ENCODE measurements at places on chromosomes 3 and 15.

- DNase-seq: no peak
Observed at GRCh38 chr3:1571736-1572135, 478.9 kb downstream of the CNTN6 start.

GRCh38 chr3:110821586-110821985 lies 250.0 kb upstream of the NECTIN3 start:
- no peak for DNase-seq

- no peak for DNase-seq
Observed at GRCh38 chr3:46578973-46579755, 13.1 kb upstream of the LRRC2 start.

DNA sequence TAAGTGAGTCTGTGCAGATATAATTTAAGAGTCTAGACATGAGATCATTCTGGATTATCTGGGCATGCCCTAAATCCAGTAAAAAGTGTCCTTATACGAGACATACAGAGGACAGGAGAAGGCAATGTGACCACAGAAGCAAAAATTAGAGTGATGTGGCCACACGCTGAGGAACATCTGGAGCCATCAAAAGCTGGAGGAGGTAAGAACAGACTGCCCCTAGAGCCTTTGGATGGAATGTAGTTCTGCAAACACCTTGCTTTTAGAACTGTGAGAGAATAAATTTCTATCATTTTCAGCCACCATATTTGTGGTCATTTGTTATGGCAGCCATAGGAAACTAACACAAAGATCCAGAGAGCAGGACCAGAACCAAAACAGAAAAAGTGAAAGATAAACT lies 41.0 kb downstream of the CD200 start:
- DNase-seq: no peak

DNA sequence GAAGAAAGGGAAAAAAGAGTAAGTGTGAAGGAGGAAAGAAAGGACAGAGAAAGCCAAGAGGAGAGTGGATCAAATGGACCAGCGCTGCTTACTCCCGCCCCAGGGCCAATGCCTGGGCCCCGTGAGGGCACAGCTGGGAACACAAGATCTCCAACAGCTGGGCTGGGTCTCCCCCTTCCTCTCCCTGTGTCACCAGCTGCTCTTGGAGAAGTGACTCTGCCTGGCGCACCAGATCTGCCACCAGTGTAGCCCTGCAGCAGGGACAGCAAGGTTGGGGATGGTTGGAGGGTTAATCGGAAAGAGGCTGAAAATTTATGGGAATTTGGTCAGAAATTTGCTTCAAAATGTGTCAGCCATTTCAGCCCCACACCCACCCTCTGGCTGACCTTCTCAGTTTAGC lies 8.4 kb downstream of the CDAN1 start:
- no peak for DNase-seq

DNA sequence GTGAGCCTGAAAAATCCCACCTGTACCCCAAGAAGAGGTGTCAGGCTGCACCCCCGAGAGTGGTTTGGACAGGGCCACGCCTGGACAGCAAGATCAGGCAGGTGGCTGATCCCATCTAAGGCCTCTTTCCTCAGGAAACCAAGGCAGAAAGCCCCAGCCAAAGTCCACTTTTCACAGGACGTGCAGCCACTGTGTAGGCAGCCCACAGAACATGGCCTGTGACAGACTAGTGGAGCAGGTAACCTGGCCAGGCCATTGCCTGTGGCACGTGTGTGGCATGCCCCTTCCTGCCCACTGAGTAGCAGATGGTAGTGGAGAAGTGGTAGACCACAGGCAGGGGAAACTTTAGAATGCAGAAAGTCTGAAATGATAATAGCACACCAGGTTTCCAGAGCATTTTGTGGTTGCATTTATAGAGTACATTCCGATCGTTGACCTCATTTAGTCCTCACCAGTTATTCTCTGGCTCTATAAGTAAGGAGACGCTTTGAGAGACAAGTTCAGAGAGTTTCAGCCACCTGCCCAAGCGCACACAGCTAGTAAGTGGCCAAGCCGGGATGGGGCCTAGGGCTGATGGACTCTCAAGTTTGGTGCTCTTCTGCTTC lies 68.7 kb downstream of the AAGAB start:
- DNase-seq: no peak

DNA sequence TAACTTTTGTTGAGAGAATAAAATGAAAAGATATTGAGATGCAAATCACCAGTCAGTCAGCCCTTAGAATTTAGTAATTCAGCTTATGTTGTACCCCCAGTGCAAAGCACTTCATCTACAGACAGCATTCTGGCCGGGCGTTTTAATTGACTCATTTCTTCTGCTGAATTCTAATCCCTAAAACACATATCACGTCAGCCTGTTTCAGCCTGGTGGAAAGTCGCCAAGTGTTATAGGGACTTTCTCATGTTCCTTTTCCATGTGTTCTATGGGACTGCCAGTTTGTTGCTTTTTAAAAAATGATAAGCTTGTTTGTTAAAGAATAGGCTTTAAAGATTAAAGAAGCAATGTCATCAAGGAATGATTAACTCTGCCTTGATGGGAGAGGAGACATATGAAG lies 169.7 kb upstream of the BFSP2 start:
- DNase-seq: no peak

DNA sequence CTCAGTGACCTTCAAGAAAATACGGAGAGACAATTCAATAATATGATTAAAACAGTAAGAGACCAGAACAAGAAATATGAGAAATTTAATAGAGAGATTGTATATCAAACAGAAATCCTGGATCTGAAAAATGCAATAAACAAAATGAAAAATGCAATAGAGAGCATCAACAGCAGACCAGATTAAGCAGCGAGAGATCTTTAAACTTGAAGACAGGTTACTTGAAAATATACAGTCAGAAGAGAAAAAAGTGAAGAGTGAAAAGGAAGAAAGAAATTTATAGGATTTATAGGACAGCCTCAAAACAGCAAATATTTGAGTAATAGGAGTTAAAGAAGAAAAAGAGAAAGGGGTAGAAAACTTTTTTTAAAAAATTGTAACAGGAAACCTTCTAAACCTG lies 813.9 kb upstream of the GRM7 start:
- DNase-seq: no peak

GRCh38 chr3:193911784-193912340 lies 224.1 kb upstream of the HES1 start:
- no peak for DNase-seq

GRCh38 chr15:71274448-71274798 lies 159.2 kb downstream of the THSD4 start:
- DNase-seq: peak; percentile 11

DNA sequence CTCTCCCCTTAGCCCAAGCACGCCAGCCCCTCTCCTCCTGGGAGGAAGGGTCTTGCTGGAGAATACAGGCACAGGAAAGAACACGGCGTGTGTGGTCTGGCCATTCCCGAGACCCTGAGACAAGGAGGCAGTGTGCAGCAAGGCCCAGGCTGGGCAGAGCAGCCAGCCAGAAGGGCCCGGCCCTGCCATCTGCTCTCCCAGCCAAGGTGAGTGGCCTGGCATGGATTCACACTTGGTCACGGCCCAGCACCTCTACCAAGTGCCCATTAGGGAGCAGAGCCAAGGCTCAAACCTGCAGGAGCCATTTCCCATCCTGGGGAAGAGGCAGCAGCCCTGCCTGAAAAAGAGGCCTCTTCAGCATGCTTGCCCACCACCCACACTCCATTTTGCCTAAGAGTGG lies 28.6 kb downstream of the MEGF11 start:
- DNase-seq: no peak

DNA sequence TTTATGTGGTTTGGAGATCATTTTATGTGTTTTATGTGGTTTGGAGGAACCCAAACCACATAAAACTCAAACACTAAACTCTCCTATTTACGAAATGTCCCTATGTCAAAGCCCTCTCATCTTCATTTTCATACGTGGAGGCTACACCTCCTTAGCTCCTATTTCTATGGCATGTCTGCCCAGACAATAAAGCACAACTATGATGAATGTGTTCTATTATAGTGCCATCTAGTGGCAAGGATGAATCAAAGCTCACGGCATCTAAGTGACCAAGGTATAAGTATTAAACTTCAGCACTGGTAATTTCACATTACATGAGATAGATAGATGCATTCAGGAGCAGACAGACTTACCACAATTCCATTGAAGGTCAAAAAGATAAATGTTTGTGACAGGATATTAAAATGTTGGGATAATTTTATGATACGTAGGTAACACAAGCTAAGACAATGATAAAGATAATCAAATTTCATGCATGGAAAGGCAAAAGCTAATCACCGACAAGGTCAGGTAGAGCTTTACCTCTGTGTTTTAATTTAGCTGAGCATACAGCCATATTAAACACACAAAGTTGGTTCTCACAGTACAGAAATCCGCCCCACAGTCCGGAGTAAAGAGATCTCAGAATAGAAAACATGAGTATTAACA lies 130.6 kb upstream of the FHIT start:
- peak; percentile 86 for DNase-seq

DNA sequence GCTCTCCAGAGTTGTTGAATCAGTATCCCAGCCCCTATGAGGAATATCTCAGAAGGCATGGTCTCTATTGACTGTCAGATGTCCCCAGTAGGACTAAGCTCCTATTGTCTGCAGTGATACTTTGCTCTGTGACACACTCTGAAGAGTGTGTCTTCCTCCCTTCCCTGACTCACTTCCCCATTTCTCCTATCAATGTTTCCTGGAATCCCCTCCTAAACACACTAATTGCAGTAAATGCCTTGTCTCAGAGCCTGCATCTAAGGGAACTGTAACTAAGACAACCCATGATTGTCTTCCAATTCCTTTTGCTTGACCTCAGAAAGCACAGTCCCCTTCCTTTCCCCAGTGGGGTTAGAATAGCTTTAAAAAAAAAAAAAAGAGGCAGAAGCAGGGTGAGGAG lies 397.3 kb upstream of the PROK2 start:
- DNase-seq: no peak

GRCh38 chr3:15310491-15311370 lies 21.7 kb downstream of the SH3BP5 start:
- DNase-seq: no peak

DNA sequence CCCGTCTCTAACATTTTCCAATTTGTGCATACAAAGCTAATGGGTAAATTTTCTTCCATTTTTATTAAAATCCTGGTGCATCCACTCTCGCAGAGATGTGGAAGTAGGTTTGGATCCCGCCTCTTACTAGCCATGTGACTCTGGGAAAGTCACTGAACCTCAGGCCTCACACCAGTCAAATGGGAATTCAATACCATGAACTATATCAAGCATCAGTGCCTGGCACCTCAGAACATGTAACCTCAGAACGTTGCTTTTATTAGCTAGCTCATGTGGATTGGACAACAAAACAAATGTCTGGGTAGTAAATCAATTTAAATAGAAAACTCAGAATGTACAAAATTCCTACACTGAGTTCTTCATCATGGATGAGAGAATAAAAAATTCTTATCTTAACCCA lies 60.7 kb downstream of the ANXA2 start:
- DNase-seq: no peak

DNA sequence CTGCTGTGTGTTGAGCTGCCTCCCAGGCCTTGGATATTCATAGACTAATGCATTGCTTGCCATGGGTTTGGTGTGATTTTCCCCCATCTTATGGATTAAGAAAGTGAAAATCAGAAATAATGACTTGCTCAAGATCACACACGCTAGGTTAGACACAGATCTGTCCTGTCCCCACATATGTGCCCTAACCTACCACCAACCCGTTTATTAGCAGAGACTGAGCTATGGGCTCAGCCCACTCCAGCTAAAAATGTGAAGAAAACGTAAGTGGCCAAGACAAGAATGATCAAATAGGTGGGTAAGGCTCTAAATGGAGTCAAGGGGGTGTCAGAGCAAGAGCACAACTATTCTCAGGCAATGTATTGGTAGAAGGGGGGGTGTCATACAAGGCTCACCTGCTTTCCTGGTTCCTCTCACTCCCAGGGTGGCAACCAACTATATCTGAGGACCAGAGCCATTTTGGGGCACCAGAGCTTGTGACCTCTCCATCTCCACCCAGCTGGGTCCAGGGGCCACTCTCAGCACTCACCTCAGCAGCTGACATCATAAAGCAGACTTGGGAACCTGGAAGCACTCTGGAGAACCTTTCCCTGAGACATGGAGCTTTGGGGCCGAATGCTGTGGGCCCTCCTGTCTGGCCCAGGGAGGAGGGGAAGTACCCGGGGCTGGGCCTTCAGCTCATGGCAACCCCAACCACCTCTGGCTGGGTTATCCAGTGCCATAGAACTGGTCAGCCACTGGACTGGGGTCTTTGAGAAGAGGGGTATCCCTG lies 1.4 kb downstream of the HEMK1 start:
- DNase-seq: no peak
